Ovary (tissue), 10 donors: ENCODE measurements at places on chromosomes 1 and 21. TPM values are rescaled to one million over a fixed set of nuclear protein-coding genes. Genes with fewer than 3 reads are reported as not detected.
A peak's percentile ranks its signal among the peaks of the same experiment; 100 is the strongest.

DNA sequence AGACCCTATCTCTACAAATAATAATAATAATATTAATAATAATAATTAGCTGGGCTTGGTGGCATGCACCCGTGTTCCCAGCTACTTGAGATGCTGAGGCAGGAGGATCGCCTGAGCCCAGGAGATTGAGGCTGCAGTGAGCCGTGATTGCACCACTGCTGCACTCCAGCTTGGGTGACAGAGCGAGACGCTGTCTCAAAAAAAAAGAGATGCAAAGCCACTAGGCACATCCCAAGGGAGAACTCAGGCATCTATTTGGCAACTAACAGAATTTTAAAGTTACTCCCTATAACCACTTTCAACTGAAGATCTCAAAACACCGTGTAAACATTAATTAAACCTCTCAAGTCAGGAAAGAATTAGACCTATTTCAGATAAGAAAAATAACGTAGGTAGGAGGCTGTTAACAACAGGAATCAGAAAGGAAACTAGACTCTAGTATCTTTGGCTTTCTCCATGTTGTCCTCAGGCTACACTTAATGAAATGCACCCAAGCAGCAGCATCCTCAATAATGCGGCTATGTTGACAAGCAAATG lies 3.7 kb downstream of the RNF19B start:
- H3K36me3 ChIP-seq = no peaks in the 10 kb centered on the region
- peaks cover 16% of the 10 kb centered on the region for H3K4me1 ChIP-seq
- no peak for DNase-seq
- no peak overlapping the region for H3K4me3 ChIP-seq
- no peaks in the 10 kb centered on the region for H3K27me3 ChIP-seq

GRCh38 chr1:156480411-156481192 lies 20.0 kb downstream of the MEF2D start:
- peaks cover 15% of the 10 kb centered on the region for H3K4me1 ChIP-seq
- no peaks in the 10 kb centered on the region for H3K27me3 ChIP-seq
- H3K27ac ChIP-seq = no peak overlapping the region
- DNase-seq = peak; percentile 64
- no peak overlapping the region for H3K4me3 ChIP-seq

DNA sequence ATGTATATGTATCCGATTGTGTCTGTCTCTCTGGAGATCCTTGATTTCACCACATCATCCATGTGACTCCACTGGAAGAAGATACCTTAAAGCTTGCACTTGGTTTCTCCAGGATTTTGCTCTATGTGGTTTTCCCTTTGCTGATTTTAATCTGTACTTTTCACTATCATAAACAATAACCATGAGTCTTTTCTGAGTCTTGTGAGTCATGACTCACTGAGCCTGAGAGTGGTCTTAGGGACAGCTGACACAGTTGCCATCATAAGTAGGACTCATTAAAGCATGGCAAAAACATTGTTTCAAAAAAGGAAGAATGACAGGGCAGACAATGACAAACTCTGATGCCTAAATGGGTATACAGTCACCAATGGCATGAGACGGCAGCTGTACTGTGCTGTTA lies 226.2 kb downstream of the AKT3 start:
- H3K27ac ChIP-seq = no peak overlapping the region
- H3K4me1 ChIP-seq = no peaks in the 10 kb centered on the region
- no peak overlapping the region for H3K4me3 ChIP-seq
- no peak for DNase-seq

GRCh38 chr1:216221260-216221700 lies 202.0 kb downstream of the USH2A start:
- no peak for DNase-seq
- no peak overlapping the region for H3K27ac ChIP-seq
- peak overlapping the region; percentile 28 for H3K4me3 ChIP-seq
- H3K4me1 ChIP-seq = no peaks in the 10 kb centered on the region
- H3K27me3 ChIP-seq = no peaks in the 10 kb centered on the region

DNA sequence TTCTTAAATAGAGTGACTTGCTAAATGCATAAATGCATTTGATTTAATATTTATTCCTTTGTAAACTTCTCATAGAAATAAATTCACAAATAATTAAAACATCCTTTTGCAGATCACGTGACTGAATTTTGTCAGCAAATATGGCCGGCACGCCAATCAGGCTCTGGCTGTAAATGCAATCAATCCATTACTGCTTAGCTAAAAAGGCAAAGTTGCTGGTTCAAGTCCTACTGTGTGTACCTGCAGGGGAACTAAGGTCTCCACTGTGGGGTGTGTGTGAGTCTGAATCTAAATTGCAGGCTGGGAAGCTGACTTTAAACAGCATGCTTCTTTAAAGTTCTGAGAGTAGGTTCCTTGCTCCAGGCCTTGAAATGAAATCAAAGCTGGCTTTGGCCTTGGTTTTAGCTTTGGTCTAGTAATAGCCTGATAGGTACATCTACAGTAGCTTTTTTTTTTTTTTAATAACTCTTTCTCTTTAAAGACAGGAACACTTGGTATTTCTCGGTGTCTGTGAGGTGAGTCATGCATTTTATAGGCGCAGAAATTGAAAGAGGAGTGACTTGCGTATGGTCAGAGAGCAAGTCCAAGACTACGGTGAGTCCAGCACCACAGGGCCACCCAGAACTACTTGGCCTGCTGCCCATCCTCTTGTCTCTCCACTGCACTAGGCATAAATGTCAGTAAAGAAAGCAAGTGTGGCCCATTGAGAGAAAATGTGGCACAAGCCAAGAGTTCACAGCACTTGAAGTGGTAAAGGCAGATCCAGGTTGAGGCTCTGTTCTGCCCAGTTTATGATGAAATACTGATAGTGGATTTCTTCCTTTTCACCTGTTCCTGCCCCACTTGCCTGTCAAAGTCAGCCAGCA lies 36.2 kb upstream of the LYST start:
- no peaks in the 10 kb centered on the region for H3K27me3 ChIP-seq
- no peak overlapping the region for H3K27ac ChIP-seq
- no peak overlapping the region for H3K4me3 ChIP-seq
- H3K4me1 ChIP-seq = no peaks in the 10 kb centered on the region
- DNase-seq = no peak
- no peaks in the 10 kb centered on the region for H3K36me3 ChIP-seq

DNA sequence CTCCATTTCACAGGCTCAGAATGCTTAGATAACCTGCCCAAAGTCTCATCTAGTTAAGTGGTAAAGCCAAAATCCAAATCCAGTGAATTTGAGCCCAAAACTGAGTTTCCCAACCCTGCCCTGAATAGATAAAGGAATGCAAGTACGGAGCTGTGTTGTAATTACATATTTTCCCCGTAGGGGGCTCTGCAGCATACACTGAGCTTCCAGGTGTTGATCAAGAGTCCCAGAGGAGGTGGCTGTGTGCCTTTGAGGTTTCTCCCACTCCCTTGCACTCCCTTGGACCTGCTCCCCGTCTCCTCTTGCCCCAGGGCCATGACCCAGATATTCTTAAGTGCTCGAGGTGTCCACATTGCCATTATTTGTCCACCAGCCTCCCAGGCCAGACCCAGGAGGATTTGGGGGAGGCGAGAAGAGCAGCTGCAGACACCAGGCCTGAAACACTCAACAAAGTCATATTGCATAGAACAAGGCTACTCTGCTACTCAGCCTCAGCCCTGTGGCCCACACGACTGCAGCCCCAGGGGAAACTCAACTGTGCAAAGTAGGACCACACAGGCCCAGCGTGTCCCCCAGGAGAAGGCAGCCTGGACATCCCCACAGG lies 18.4 kb upstream of the LY9 start:
- H3K36me3 ChIP-seq = no peaks in the 10 kb centered on the region
- DNase-seq = no peak
- no peaks in the 10 kb centered on the region for H3K4me1 ChIP-seq
- H3K27ac ChIP-seq = no peak overlapping the region
- no peaks in the 10 kb centered on the region for H3K27me3 ChIP-seq
- no peak overlapping the region for H3K4me3 ChIP-seq

GRCh38 chr1:35847935-35848565 lies 35.0 kb upstream of the AGO1 start:
- H3K36me3 ChIP-seq = no peaks in the 10 kb centered on the region
- H3K27me3 ChIP-seq = no peaks in the 10 kb centered on the region
- no peak overlapping the region for H3K4me3 ChIP-seq
- peaks cover 6% of the 10 kb centered on the region for H3K4me1 ChIP-seq

- peaks cover 12% of the 10 kb centered on the region for H3K4me1 ChIP-seq
- no peak overlapping the region for H3K4me3 ChIP-seq
- no peak overlapping the region for H3K27ac ChIP-seq
- H3K36me3 ChIP-seq = no peaks in the 10 kb centered on the region
- H3K27me3 ChIP-seq = no peaks in the 10 kb centered on the region
Measured at GRCh38 chr1:218377143-218377660, 32.1 kb downstream of the TGFB2 start.

DNA sequence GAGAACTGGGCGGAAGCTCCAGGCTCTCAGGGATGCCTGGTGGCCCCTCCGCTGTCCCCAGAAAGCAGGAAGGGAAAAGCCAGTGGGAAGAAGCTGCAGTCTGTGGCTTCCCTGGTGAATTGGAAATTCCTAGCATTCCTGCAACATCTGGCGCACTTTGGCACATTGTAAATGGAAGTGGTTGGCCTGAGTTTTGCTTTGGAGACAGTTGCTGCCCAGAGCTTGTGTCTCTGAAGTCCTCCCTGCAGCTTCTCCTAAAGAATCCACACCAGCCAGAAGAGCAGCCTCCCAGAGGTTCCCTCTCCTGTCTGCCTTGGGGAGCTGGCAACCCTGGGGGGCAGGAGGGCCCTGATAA lies 48.2 kb downstream of the ARHGEF10L start:
- H3K4me1 ChIP-seq = peaks cover 13% of the 10 kb centered on the region
- no peak overlapping the region for H3K27ac ChIP-seq
- H3K4me3 ChIP-seq = no peak overlapping the region
- no peak for DNase-seq
- H3K36me3 ChIP-seq = no peaks in the 10 kb centered on the region
- no peaks in the 10 kb centered on the region for H3K27me3 ChIP-seq

DNA sequence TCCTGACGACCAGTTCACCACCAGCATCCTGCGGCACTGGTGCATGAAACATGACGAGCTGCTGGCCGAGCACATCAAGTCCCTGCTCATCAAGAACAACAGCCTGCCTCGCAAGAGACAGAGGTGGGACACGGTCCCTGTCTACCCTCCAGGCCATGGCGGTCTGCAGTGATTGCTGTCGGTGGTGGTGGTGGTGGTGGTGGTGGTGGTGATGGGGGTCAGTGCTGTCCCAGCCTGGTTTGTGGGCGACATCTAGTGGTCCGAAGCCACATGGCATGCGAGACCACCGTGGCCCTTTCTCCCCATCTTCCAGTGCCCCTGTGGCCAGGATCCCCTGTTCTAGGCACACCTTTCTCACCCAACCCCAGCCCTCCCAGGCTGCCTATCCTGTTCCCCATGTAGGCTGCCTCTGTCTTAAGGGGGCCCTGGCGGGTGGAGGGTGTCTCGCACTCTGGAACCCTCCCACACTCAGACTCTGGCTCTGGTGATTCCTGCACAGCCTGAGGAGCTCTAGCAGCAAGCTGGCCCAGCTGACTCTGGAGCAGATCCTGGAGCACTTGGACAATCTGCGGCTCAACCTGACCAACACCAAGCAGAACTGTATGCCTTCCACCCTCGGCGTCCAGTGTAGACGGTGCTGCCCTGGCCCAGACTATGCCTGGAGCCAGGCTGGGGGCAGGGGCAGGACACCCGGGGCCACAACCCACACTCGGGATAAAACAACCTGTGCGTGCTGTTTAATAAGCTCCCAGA lies 3.2 kb upstream of the SLC27A3 start:
- DNase-seq = peak; percentile 62
- no peaks in the 10 kb centered on the region for H3K27me3 ChIP-seq
- no peaks in the 10 kb centered on the region for H3K36me3 ChIP-seq
- peaks cover 6% of the 10 kb centered on the region for H3K4me1 ChIP-seq

DNA sequence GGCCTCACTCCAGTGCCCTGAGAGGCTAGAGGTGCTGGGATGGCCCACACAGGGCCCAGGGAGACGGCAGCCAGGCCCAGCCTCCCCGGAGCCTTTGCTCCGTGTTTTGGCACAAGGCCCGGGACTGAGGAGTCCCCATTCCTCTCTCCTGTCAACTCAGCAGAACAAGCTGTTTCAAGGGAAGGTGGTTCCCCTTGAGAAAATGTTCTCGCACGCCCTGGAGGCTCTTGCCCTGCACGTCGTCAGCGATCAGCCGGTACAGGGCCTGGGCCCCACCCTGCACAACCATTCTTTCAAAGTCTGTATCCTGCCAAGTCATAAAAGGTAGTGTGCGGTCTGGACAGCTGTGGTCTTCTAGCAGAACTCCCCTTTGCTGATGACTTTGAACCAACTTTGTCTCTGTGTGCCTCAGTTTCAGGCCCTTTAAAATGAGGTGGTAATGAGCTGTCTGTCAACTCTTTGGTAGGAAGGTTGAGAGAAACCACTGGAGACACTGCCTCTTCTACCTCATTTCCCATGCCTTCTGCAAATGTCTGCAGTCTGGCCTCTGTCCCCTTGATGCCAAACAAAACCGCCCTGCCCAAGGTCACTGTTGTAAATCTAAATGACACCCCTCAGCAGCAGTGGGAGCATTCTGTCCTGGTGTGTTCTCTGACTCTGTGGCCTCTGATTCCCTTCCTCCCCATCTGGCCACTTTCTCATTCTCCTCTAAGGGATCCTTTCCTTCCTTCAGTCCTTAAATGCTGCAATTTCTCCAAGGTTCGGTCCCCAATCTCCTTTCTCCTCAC lies 138.6 kb upstream of the JUN start:
- no peak overlapping the region for H3K27ac ChIP-seq
- H3K36me3 ChIP-seq = no peaks in the 10 kb centered on the region
- peak; percentile 69 for DNase-seq
- H3K4me1 ChIP-seq = peaks cover 5% of the 10 kb centered on the region
- no peaks in the 10 kb centered on the region for H3K27me3 ChIP-seq

- H3K4me3 ChIP-seq = no peak overlapping the region
- peaks cover 27% of the 10 kb centered on the region for H3K4me1 ChIP-seq
Measured at GRCh38 chr1:12457771-12458170, 160.2 kb downstream of the DHRS3 start.

GRCh38 chr1:42973286-42973685 lies 14.6 kb upstream of the SLC2A1 start:
- no peaks in the 10 kb centered on the region for H3K36me3 ChIP-seq
- no peak for DNase-seq
- H3K27me3 ChIP-seq = no peaks in the 10 kb centered on the region
- no peak overlapping the region for H3K27ac ChIP-seq
- no peak overlapping the region for H3K4me3 ChIP-seq

GRCh38 chr1:222373831-222374602 lies 173.9 kb downstream of the HHIPL2 start:
- H3K27ac ChIP-seq = no peak overlapping the region
- DNase-seq = no peak
- H3K36me3 ChIP-seq = no peaks in the 10 kb centered on the region
- no peaks in the 10 kb centered on the region for H3K27me3 ChIP-seq

DNA sequence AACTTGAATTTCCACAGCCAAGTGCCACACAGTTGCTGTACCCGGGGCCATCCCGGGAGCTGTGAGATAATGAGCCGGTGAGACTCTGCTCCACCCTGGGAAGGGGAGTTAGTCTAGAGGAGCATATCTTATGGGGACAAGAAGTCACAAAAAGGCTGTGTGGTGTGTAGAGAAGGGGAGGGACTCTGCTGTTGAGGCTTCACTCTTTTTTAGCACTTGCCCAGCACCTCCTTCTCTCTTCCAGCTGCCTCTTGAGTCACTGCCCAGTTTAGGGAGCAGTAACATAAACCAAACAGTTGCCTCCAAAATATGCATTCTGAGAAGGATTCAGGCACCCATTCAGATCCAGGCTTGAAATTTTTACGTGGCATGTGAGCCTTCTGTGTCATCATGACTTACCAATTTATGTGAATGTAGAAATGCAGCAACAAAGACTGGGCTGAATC lies 744 bp upstream of the WDR26 start:
- no peaks in the 10 kb centered on the region for H3K27me3 ChIP-seq
- H3K4me1 ChIP-seq = peaks cover 5% of the 10 kb centered on the region
- peak overlapping the region; percentile 96 for H3K4me3 ChIP-seq
- no peak for DNase-seq

Gene FAM110D
- 3.6 TPM for total RNA-seq

Gene TNFRSF1B
- 23.9 TPM for total RNA-seq

Gene KRTAP12-3
- not detected for total RNA-seq
